ENCODE measurements at places on chromosomes 13 and 19. TPM values are rescaled to one million over a fixed set of nuclear protein-coding genes. Genes with fewer than 3 reads are reported as not detected.
A peak's percentile ranks its signal among the peaks of the same experiment; 100 is the strongest.

- H3K4me3 ChIP-seq = no peak overlapping the region
- DNase-seq = no peak
- H3K36me3 ChIP-seq = no peaks in the 10 kb centered on the region
- H3K4me1 ChIP-seq = no peaks in the 10 kb centered on the region
- no peaks in the 10 kb centered on the region for H3K27me3 ChIP-seq
- H3K27ac ChIP-seq = no peak overlapping the region
These were observed 85.5 kb upstream of the TDRD3 start for GRCh38 chr13:60311527-60311926.

DNA sequence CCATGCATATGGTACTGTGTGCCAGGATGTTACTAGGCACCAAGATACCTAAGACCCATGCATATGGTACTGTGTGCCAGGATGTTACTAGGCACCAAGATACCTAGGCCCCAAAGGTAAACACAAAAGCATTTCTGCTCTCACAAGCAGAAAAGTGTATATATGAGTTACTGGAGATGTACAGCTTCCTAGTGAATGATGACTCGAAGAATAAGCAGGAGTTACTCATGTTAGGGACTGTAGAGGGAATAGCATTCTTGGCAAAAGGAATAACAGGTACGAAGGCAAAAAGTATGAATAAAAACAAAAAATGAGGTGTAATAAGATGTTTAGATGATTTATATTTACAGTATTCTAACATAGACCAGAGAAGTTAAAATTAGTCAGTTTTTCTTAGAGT lies 383.7 kb downstream of the DIAPH3 start:
- H3K36me3 ChIP-seq = no peaks in the 10 kb centered on the region
- H3K4me3 ChIP-seq = no peak overlapping the region
- H3K4me1 ChIP-seq = no peaks in the 10 kb centered on the region

DNA sequence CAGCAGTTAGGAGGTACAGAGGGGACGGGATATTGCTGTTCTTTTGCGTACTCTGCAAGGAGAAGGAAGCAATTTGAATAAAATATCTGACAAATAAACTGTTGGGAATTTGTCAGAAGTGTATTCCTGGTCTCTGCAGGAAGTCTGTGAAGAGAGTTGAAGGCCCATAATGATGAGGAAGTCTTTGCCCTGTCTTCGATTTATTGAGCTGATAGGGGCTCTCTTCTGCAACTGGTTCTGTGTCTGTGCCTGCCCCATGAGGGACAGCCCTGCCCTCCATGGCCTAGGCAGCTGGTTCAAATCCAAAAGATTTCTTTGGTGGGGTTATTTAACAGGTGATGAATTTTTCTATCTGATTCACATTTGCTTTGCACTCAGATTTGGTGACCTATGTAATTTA lies 339.7 kb upstream of the EDNRB start:
- no peak overlapping the region for H3K4me3 ChIP-seq
- H3K27ac ChIP-seq = no peak overlapping the region
- H3K4me1 ChIP-seq = no peaks in the 10 kb centered on the region
- DNase-seq = no peak
- no peaks in the 10 kb centered on the region for H3K36me3 ChIP-seq
- no peaks in the 10 kb centered on the region for H3K27me3 ChIP-seq

STRN4 gene
- 120 TPM for total RNA-seq

LGALS4 gene
- 2,847 TPM for total RNA-seq

PIBF1 gene
- total RNA-seq = 46.6 TPM

DNA sequence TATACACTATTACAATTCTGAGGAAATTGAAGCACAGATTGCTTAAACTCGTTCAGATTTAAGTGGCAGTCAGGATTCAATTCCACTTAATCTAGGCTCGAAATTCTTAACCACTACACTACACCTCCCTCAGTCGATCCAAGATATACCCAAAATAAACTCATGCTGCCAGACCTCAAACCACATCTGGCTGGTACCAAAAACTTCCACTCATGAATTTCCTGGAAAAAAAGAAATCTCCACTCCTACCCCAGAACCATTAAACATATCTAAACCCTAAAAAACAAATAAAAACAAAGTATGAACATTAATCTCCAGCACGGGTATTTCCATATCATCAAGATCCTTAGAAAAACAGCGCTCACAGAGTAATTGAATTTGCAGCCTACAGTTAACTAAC lies 1.1 kb downstream of the ZFP30 start:
- peaks cover 15% of the 10 kb centered on the region for H3K4me1 ChIP-seq
- H3K27me3 ChIP-seq = no peaks in the 10 kb centered on the region
- no peaks in the 10 kb centered on the region for H3K36me3 ChIP-seq
- peak overlapping the region; percentile 86 for H3K27ac ChIP-seq

FARP1 gene
- 10.6 TPM for total RNA-seq

KLK14 gene
- 6.6 TPM for total RNA-seq

VSTM2B gene
- not detected for total RNA-seq

- peak within 1 kb of the TSS; percentile 92 for H3K4me3 ChIP-seq
- no peaks in the 10 kb centered on the region for H3K36me3 ChIP-seq
- peak; percentile 85 for DNase-seq
- no peaks in the 10 kb centered on the region for H3K27me3 ChIP-seq
- H3K27ac ChIP-seq = peak within 1 kb of the TSS; percentile 96
- peaks cover 42% of the 10 kb centered on the region for H3K4me1 ChIP-seq
These were observed at the start of the genes MAN2B1 and WDR83 for GRCh38 chr19:12666265-12667048. TSS of gene MAN2B1 (minus strand) at chr19:12666742. CDS start at chr19:12666701, 41 bp downstream. TSS of gene WDR83 (plus strand) at chr19:12666807. CDS start at chr19:12669791, 2,984 bp downstream.

SIGLECL1 gene
- not detected for total RNA-seq

TECR gene
- total RNA-seq = 68.0 TPM

USHBP1 gene
- 11.6 TPM for total RNA-seq

GRCh38 chr19:4119763-4120162 lies 4.2 kb downstream of the MAP2K2 start:
- no peaks in the 10 kb centered on the region for H3K36me3 ChIP-seq
- no peaks in the 10 kb centered on the region for H3K27me3 ChIP-seq
- no peak overlapping the region for H3K27ac ChIP-seq
- no peak for DNase-seq
- no peak overlapping the region for H3K4me3 ChIP-seq
- peaks cover 19% of the 10 kb centered on the region for H3K4me1 ChIP-seq

GRCh38 chr13:37587236-37587635 lies 11.3 kb downstream of the POSTN start:
- H3K27me3 ChIP-seq = no peaks in the 10 kb centered on the region
- no peak for DNase-seq
- H3K4me3 ChIP-seq = no peak overlapping the region

DNA sequence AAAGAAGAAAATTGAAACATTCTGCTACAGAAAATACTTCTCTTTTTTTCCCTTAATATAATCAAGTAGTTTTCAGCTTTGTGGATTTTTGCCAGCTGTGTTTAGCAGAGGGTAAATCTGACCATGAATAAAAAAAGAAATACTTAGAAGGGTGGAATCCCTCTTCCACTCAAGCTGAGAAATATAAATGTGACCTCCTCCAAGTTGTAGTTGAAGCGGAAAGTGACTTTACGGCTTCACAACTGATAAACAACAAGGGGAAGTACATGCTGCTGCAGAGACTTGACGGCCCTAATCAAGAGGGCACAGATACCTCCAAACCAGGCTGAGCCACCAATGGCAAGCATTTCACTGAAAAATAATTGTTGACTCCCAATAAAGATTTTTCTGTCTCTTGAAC lies 785.0 kb downstream of the SLITRK5 start:
- no peaks in the 10 kb centered on the region for H3K36me3 ChIP-seq
- DNase-seq = no peak
- no peak overlapping the region for H3K27ac ChIP-seq
- H3K4me1 ChIP-seq = no peaks in the 10 kb centered on the region
- H3K4me3 ChIP-seq = no peak overlapping the region
- no peaks in the 10 kb centered on the region for H3K27me3 ChIP-seq

DNA sequence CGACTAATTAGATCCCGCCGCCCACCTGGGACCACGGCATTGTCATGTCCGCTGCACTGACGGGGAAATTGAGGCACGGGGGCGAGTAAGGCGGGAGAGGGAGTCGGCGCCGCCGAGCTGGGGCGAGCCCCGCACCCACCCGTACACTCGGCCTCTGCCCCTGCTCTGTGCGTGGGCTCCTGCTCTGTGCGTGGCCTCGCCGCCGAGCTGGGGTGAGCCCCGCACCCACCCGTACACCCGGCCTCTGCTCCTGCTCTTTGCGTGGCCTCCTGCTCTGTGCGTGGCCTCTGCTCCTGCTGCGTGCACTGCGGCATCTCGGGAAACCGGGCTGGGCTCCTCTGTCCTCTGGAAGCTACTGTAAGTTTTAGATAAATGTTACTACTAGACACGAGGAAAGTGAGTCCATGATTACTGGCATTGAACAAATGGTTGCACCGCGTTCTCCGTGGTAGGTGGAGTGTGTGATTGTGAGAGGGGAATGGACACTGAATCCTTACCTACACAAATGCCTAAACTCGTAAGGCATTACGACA lies 826 bp upstream of the C1QTNF9 start:
- no peaks in the 10 kb centered on the region for H3K4me1 ChIP-seq
- no peaks in the 10 kb centered on the region for H3K36me3 ChIP-seq
- no peak overlapping the region for H3K4me3 ChIP-seq

KATNAL1 gene
- 2.7 TPM for total RNA-seq
